Activated CD8-positive, alpha-beta T cell treated with anti-CD3 and anti-CD28 coated beads, Interleukin-2, amount 10 ng/mL, durations not matched to agents 7 days and 5 days (primary cell): ENCODE measurements at places on chromosomes 16 and 17.

GRCh38 chr17:33335491-33336173 lies 42.5 kb upstream of the ASIC2 start:
- no peak for DNase-seq

- DNase-seq: no peak
Measured at GRCh38 chr17:58741121-58741625, 14.5 kb upstream of the PPM1E start.

DNA sequence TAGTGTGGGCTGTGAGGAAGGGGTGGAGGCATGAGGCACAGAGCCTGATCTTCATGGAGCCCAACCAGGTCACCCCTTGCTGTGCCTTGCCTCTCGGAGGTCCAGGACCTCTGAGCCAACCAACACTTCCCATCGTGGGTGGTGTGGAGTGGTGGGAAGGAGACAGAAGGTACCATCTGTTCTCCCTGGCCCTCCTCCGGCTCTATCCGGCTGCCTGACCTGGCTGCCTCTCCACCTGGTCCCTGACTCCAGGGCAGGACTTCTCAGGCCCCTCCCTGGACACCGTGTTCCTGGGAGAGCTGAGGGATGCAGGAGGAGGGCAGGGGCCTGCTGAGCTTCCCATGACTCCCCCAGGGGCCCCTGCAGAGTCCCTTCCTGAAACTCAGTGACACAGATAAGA lies 3.9 kb downstream of the PDK2 start:
- no peak for DNase-seq

- no peak for DNase-seq
Measured at GRCh38 chr17:50125420-50125997, 4.5 kb downstream of the SAMD14 start.

GRCh38 chr16:77888871-77889270 lies 100.5 kb downstream of the VAT1L start:
- no peak for DNase-seq

DNA sequence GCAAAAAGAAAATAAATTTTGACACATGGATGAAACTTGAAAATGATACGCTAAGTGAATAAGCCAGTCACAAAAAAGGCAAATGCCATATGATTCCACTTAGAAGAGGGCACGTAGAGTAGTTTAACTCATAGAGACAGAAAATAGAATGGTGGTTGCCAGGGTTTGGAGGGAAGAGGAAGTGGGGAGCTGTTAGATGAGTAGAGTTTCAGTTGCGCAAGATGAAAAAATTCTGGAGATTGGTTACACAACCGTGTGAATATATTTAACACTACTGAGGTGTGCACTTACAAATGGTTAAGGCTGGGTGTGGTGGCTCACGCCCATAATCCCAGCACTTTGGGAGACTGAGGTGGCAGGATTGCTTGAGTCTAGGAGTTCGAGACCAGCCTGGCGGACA lies 93.4 kb upstream of the TMEM132E start:
- no peak for DNase-seq
